DMS 273 treated with DMSO at 0.1 percent for 48 hours (cell line): ENCODE measurements at places on chromosomes 7 and 10.

GRCh38 chr10:61052469-61053205 lies 108.7 kb upstream of the RHOBTB1 start:
- no peak for DNase-seq

- no peak for DNase-seq
These were observed 88.7 kb upstream of the ZWINT start for GRCh38 chr10:56449770-56450169.

- no peak for DNase-seq
These were observed 374.2 kb upstream of the SEMA3A start for GRCh38 chr7:84568781-84569180.

DNA sequence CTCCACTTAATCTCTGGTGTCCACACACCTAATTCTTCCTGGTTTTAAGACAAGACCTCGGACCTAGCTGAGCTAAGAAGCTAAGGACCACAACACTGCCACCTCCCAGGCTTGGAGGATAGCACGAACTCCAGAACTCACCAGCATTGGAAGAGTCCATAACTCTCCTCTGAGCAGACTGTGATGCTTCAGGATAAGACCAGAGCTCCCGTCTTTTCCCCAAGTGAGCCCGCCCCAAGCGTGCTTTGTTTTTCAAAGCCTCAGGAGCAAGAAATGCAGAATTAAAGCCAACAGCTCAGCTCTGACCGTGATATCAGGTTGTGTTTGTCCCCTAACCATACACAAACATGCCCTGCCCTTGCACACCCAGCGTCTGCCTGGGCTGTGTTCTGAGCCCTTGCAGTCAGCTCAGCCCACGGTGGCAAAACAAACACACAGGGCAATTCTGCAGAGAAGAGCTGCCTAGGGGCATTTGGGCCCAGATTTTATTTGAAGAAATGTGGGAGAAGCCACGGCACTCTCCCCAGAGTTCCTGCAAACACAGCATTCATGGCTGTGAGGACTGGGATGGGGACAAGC lies 145.4 kb downstream of the WDR11 start:
- no peak for DNase-seq

DNA sequence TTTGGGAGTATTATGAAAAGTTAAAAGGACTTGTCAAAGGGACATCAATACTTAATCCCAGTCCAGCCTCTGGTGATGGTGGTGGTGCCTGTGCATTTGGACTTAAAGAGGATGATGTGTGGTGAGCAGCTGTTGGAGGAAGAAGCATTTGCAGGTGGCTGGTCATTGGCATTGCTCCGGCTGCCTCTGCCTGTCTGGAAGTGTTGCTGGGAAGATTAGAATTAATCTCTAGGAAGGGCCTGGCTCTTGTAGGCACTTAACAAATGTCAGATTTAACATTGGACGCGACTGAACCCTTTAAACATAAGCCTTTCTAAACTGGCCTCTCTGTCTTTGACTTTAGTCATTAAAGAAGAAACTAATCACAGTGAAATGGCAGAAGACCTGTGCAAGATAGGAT lies 58.8 kb downstream of the FIGNL1 start:
- no peak for DNase-seq

DNA sequence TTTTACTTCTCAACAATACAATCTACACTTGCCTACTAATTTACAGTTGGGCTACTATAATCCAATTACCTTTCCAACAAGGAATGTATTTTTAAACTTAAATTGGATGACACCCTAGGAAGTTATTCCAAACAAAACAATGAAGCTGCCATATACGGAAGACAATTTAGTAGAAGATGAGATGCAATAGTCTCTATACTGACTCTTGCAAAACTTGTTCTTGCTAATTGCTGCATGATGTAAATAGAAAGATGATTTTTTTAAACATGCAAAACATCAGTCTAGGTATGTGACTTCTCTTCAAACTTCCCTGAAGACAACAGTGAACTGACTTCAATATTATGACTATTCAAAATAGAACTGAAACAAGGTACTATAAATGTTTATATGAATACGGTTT lies 17.6 kb downstream of the NT5C3A start:
- DNase-seq, result no peak

GRCh38 chr10:89475591-89475998 lies 59.8 kb downstream of the SLC16A12 start:
- DNase-seq, result no peak

- no peak for DNase-seq
These were observed 12.4 kb downstream of the DIP2C start for GRCh38 chr10:677038-677437.

- DNase-seq, result no peak
These were observed 91.4 kb downstream of the ZNF438 start for GRCh38 chr10:30940256-30940655.

GRCh38 chr7:134512271-134512670 lies 15.1 kb upstream of the AKR1B10 start:
- DNase-seq, result no peak

DNA sequence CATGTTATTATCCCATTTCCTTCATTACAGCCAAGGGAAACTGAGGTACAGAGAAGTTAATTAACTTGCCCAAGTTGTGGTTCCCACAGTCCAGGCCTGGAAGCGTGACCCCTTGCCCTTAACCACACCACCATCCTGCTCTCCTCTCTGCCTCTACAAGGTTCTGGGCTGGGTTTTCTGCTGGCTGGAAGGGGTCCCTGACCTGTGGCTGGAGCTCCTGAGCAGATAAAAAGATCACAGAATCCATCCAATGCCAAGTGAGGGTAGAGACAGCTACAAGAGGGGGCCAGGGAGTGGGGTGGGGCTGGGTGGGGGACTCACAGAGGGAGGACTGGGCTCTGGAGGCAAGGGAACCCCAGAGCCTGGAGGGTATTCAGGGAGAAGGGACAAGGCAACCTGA lies 9.7 kb downstream of the ASB10 start:
- no peak for DNase-seq
